AG09319 (cell line): ENCODE measurements at places on chromosomes 6 and 20.

- DNase-seq, result no peak
These were observed 27.3 kb upstream of the TSPYL1 start for GRCh38 chr6:116307001-116307400.

DNA sequence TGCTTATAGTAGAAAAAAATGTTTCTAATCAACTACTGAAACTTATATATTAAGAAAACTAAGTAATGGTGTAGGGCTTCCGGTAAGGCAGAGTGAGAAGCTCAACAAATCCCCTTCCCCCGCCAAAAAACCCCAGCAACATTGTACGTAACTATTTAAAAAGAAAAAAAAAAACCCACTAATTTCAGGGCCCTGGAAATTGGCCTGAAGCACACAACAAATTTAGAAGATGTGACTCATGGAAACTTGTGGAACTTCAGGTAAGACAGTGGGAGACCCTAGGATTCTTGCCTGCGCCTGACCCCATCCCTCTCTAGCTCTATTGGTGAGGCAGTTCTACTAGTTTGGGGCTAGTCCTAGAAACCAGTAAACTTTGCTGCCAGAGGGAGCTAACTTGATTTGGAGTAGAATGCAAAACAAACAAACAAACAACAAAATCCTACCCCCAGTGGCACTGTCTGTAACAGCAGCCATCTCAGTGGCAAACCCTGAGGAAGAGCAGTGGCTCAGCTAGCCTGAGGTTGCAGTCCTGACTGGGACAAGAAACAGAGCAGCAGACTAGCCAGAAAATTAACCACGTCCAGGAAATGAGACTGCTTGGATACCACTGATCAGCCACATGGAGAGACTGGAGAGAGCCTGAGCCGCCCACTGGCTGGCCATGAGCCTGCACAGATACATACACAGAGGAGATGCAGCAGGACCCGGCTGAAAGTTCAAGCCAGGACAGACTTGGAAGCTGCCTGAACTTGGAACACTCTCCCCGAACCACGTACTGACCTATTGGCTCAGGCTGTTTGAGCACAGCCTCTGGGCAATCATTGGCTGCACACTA, 135.1 kb downstream of the TBXT start:
- DNase-seq, result peak; percentile 63

GRCh38 chr20:23179766-23180403, 93.8 kb upstream of the CD93 start:
- no peak for DNase-seq

DNA sequence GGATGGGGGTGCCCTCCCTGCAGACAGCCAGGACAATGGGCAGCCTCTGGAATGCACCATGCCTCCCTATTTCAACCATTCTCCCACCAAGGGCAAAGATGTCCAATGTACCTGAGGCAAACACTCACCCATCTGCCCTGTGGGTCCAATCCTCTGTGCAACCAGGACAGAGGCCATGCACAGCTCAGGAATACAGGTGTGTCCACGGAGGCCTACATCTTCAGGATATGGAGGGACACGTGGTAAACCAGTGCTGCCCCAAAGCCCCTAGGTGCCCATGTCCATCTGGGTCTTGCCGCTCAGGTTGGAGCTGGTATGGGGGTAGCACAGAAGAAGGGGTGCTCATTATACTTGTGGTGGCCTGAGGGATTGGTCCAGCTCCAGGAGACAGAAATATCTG, 20.4 kb upstream of the TAF8 start:
- no peak for DNase-seq

DNA sequence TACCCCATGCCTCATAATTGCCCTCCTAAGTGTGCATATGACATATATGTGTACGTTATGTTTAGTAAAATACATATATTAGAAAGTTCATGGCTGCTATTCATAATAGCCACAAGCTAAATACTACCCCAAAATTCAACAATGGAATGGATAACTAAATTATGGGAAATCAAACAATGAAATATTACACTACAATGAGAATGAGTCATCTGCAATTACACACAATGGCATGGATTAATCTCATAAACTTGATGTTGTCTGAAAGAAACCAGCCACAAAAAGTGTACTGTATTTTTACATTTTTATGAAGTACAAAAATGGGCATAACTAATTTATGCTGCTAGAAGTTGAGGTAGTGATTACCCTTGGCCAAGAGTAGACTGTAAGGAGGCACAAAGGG, 477.0 kb downstream of the HAO1 start:
- DNase-seq, result no peak

DNA sequence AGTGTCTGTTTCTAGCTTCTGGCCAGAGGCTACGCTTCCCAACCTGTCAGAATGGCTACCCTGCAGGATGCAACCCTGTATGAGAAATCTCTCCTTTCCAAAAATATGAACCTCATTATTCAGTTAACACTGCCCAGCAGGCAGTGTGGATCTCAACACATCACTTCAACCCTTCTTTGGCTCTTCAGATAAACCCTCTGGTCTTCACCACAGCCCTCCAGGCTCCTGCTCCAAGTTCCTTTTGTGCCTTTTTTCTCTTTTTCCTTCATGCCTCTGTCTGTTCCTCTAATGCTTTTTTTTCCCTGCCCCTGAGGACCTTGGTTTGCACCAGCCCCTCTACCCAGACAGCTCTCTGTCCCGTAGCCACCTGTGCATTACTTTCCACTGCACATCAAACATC, 207.4 kb downstream of the MYLK4 start:
- DNase-seq, result no peak

GRCh38 chr6:142846883-142847287, 98.1 kb downstream of the HIVEP2 start:
- DNase-seq, result peak; percentile 60

DNA sequence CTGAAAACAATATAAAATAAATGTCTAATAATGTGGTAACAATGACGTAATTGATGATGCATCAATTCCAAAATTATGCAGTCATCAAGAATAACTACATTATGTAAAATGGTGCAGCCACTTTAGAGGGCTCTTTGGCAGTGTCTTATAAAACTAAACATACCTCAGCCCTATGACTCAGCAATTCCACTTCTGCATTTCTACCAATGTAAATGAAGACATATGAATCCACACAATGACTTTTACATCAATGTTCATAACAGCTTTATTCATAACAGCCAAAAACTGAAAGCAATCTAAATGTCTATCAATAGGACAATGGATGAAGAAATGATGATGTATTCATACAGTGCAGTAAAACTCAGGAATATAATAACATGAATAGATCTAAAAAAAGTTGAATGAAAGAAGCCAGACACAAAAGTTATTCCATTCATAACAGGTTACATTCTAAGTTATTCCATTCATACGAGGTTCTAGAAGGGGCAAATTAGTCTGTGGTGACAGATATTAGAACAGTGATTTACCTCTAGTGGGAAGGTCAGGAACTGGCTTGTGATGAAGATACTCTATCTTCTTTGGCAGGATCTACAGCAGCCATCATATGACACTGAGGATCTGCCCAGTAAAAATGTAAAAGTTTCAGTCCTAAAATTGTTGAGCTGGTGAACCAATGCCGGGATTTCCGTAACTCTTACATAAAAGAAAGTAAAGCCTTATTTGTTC, 396.1 kb downstream of the PLCB1 start:
- peak; percentile 14 for DNase-seq

- no peak for DNase-seq
These were observed 117.0 kb downstream of the EPB41L2 start for GRCh38 chr6:130946076-130946475.

DNA sequence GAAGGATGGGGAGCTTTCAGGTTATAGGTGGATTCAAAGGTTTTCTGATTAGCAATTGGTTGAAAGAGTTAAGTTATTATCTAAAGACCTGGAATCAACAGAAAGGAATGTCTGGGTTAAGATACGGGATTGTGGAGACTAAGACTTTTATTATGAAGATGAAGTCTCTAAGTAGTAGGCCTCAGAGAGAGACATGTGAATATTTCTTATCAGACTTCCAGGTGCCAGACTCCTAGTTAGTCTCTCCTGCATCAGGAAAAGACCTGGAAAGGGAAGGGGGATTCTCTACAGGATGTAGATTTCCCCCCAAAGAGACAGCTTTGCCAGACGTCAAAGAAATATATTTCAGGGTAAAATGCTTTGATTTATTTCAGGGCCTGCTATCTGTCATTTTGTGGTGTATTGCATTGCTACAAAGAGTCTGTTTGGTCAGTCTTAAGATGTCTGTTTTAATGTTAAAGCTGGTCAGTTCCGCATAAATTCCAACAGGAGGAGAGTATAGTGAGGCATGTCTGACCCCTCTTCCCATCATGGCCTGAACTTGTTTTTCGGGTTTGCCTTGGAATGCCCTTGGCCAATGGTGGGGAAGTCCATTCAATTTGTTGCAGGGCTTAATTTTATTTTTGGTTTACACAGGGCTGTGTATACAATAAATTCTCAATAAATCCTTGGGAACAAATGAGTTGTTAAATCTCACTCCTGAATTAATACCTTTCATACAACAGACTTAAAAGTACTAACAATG, 103.4 kb upstream of the RALGAPA2 start:
- no peak for DNase-seq

- no peak for DNase-seq
These were observed 10.9 kb upstream of the RPS6KA2 start for GRCh38 chr6:166637812-166638572.

GRCh38 chr6:106413016-106413415, 52.5 kb downstream of the CRYBG1 start:
- no peak for DNase-seq

GRCh38 chr6:116611056-116611455, 5.2 kb upstream of the RSPH4A start:
- no peak for DNase-seq

GRCh38 chr6:31874836-31875572, 3.8 kb downstream of the SLC44A4 start:
- DNase-seq, result no peak

GRCh38 chr6:114941078-114941477, 598.3 kb upstream of the HS3ST5 start:
- DNase-seq, result no peak

- no peak for DNase-seq
These were observed 548 bp upstream of the TMEM74B start for GRCh38 chr20:1185316-1185741.

- no peak for DNase-seq
These were observed 38.7 kb downstream of the NCR2 start for GRCh38 chr6:41373919-41374617.

DNA sequence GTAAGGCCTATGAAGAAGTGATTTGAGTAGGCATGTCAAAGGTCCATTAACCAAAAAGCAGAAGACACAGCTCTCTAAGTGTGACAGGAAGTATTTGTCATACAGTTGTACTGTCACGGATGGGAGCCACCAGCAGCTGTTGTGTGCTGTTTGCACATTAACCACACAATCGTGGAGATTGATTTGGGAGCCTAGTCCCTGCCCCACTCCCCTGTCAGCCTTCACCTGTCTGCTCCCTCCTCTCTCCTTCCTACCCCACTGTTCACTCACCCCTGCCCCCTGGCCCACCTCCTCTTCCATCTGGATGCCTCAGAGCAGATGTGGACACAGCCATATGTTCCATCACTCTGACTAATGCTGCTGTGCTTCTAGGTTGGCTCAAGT, 124.7 kb upstream of the SPACA1 start:
- DNase-seq, result no peak

DNA sequence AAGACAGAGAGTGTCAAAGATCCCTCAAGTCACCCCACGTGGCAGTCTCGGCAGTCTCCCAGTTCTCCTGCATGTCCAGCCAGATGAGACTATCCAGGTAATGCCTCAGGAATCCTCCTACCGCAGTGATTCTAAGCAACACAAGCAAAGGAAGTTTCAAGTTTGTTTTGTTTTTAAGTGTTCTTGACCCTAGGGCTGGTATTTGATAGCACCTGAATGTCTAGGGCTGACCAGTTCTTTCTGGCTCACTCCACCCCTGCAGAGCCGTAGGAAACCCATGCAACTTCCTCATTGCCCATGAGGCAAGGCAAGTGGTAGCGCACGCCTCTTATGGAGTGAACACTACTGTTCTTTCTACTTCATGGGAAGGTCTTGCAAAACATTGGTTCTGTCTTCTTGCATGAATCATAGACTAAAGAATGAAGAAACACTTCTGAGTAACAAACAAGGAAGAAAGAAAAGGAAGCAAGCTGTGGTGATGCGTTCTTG, 24.8 kb upstream of the FOXQ1 start:
- DNase-seq, result peak; percentile 45

GRCh38 chr20:17499041-17499440, 32.1 kb downstream of the BFSP1 start:
- DNase-seq, result no peak
